ENCODE measurements at places on chromosomes 4 and X.

GRCh38 chr4:71456841-71457240 lies 118.0 kb downstream of the SLC4A4 start:
- DNase-seq = no peak

GRCh38 chr4:145716200-145716599 lies 36.3 kb downstream of the C4orf51 start:
- DNase-seq = no peak

GRCh38 chrX:8971116-8971515 lies 62.8 kb downstream of the FAM9B start:
- DNase-seq = no peak

- no peak for DNase-seq
Measured at GRCh38 chrX:44669626-44670025, 127.0 kb upstream of the FUNDC1 start.

GRCh38 chr4:123599061-123599919 lies 202.7 kb downstream of the SPRY1 start:
- DNase-seq = no peak

- DNase-seq = no peak
Measured at GRCh38 chr4:42658261-42658660, 1.4 kb upstream of the ATP8A1 start.

GRCh38 chr4:42653626-42654560 lies 3.0 kb downstream of the ATP8A1 start:
- no peak for DNase-seq

DNA sequence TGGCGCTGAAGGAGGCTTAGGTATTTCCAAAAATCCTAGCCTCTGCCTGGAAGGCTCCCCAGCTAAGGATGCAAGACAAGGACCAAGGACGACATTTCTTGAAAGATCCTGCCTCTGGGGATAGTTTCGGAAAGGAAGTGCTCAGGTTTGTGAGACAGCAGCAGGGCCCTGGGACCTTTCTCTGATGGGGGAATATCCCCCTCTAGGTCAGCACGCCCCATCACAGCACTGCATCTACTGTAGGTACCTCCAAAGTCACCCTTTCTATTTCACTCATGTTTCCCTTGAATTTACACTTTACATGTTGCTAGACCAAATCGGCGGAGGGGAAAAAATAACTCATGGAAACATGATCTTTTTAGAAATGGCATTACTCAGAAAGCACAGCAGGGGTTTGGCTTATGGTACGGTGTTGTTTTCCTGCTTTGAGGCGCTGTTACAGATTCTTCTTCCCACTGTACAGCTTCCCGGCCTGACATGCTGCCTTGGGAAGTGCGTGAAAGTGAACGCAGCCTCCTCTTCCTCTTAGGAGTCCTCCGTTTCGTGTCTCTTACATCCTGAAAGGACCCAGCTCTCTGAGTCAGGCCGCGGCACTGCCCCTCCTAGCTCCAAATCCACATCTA lies 77.2 kb upstream of the DHRSX start:
- no peak for DNase-seq

DNA sequence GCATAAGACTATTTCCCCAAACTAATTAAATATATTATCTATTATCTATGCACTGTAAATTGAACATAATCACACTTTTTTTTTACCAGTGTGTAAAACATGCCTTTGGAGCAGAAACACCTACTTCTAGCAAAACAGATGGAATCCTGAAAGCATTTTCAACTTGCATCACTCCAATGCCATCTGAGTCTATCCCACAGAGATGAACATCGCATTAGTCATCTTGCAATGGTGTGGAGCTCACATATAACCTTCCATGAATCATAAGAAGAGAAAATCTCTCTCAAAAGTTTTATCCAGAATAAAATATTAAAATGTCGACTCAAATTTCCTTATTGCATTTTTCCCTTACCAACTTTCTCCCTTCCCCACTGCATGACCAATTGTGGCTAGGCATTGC lies 406.7 kb upstream of the ACTRT1 start:
- DNase-seq = no peak

GRCh38 chrX:20591246-20591645 lies 324.5 kb upstream of the RPS6KA3 start:
- DNase-seq = no peak

DNA sequence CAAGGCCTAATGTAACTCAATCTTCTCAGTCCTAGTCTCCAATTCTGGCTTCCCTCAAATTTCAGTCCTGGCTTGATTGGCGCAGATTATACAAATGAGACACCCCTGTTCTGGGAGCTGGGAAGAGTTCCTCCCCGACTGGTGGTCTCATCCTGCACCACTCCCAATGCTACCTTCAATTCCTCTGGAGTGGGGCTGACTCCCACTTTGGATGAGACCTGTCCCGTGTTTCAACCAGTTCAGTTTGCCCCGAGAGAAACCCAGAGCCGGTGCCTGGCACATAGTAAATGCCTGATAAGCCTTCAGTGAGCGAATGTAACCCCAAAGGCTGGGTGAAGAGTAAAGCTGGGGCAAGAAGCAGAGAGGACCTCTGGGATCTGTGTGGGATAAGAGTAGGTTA lies 4.0 kb upstream of the SYP start:
- DNase-seq = no peak

- DNase-seq = no peak
Measured at GRCh38 chr4:77819404-77819842, 255 bp upstream of the CNOT6L start.

- DNase-seq = no peak
Measured at GRCh38 chr4:57405359-57405758, 295.2 kb upstream of the IGFBP7 start.

DNA sequence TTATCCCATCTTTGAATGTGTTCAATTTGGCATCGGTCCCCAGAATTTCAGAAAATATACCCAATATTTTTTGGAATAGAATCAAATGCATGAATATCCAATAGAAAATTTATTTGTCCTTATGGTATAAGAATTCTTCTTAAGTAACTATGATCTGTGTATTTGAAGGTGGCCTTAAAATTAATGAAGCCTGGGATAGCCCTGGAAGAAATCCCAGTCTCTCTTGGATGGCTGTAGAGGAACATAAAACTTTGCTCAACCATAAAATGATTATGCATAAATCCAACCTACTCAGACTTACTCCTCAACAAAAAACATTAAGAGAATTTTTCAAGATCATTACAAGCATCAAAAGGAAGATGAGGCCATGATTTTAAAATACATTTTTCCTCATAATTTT lies 269.4 kb upstream of the SMIM31 start:
- DNase-seq = no peak

DNA sequence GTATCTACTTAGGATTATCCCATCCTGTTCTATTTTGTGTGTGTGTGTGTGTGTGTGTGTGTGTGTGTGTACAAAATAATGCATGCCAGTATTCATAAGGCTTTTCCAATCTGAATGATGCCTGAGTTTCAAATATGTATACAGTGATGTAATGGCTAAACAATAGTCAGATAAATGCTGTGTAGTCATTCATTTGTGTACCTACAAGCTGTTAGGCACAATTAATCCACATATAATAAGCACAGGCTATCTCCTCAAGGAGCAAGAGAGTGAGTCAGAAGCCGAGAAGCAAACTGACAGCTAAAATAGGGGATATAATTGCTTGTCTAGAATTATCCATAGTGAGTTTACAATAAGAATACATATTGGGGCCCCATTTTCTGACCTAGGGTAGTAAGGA lies 15.7 kb downstream of the DMD start:
- DNase-seq = no peak

- no peak for DNase-seq
Measured at GRCh38 chr4:143498021-143498420, 15.5 kb upstream of the SMARCA5 start.

DNA sequence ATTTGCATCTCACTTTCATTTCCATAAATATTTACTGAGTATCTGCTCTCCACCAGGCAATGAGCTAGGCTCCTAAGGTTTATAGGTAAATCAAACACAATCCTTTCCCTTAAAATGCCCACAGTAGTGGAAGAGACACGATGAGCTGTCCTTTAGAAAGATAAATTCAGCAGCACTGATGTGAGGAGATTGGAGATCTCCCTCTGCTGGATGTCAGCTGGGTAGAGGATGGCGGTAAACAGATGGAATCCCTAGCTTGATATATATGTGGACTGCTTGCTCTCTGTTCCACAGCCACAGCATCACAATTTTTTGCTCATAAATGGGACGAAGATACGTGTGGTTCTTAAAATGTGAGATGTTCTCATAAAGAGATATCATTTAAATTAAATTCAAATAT lies 216.4 kb upstream of the RASGEF1B start:
- no peak for DNase-seq

DNA sequence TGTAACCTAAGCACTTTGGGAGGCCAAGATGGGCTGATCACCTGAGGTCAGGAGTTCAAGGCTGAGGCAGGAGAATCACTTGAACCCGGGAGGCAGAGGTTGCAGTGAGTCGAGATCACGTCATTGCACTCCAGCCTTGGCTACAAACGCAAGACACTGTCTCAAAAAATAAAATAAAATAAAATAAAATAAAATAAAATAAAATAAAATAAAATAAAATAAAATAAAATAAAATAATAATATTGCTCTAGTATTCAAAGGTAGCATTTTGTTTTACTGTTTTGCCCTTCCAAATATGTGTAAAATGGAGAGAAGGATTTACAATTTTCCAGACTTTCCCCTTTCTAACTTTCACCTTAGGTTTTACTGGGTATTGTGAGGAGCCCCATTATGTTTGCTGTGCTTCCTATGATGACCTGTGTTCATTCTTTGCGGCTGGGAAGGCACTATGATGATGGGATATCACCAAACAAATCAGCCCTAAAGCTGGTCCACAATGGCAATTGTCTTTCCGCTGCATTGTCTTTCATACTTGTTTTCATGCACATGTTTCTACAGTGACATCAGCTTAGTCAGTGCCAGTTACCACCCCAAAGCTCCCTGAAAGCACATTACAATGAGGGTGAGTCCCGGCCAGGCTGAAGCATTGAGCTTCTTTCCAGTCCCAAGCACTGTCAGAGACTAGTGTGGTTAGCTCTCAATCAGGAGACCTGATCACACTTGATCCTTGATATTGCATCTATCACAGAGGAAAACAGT lies 50.8 kb downstream of the DTHD1 start:
- DNase-seq = no peak

DNA sequence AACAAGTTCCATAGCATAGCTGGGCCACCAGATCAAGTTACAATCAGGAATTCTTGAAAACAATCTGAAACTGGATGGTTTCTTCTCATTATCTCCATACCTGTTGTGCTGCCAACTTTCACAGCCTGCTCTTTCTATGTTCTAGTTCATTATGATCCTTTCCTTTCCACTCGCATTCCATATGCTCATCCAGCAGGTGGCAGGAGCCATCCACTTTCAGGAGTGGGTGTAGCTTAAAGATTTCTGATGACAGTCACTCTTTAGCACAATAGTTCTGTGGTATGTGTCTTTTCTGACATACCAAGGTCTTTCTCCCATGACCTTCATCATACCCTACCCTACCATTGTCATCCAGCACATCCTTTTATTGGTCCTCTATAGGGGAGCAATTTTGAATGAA lies 46.4 kb downstream of the PAGE2 start:
- no peak for DNase-seq

- DNase-seq = no peak
Measured at GRCh38 chr4:173038192-173038896, 130.3 kb upstream of the GALNT7 start.

DNA sequence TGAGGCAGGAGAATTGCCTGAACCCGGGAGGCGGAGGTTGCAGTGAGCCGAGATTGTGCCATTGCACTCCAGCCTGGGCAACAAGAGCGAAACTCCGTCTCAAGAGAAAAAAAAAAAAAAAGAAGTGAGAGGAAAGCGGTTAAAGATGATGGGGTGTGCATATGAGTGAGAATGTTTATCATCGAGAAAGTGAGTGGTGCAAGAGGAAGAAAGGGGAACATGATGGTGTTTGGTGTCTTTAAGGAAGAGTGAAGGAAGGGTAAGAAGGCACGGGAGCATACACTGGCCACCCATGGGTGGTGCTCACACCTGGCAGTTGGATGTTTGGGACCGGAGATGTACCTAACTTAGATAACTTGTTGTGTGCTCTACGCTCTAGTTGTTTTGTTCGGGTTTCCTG lies 62.2 kb downstream of the STOX2 start:
- no peak for DNase-seq

DNA sequence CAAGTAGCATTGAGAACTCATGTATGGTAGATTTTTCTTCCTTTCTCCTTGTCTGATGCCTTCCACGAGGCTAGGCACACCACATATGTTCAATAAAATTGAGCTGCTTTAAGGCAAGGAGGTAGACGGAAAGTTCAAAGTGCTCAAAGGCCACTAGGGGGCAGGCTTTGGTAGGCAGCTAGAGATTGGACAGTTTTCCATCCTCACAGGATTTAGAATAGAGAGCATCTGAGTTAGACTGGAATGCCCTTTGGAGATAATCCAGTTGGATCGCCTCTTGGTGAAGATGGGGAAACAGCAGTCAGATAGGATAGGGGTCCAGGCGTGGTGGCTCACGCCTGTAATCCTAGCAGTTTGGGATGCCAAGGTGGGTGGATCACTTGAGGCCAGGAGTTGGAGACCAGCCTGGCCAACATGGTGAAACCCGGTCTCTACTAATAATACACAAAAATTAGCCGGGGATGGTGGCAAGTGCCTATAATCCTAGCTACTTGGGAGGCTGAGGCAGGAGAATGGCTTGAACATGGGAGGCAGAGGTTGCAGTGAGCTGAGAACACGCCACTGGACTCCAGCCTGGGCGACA lies 30.4 kb downstream of the ELF4 start:
- no peak for DNase-seq

- no peak for DNase-seq
Measured at GRCh38 chr4:138948918-138949317, 66.7 kb upstream of the NOCT start.

- DNase-seq = no peak
Measured at GRCh38 chr4:164935363-164935762, 42.1 kb downstream of the TRIM61 start.

DNA sequence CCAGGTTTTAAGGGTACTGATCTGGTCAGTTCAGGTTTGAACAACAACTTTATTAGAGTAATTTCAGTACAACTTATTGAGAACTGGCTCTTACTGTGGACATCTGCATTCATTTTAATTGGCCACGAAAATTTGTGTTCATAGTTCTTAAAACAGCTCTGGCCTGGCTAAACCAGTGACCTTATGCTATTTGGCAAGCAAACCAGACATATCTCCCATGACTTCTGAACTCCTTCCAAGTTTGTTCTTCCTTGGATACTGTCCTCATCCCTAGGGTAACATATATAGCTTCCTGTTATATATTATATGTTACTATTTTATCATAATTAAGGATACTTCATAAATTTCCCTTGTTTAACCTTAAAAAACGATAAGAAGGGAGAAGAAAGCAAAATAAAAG lies 841.9 kb downstream of the TRAM1L1 start:
- DNase-seq = no peak

Data from NCI-H1048 (cell line).